ENCODE measurements at places on chromosomes 3 and 15. TPM values are rescaled to one million over a fixed set of nuclear protein-coding genes. Genes with fewer than 3 reads are reported as not detected.

Gene KNL1
- polyA plus RNA-seq, result 2.7 TPM

- no peak for DNase-seq
Observed at GRCh38 chr15:43243020-43243645, 22.3 kb upstream of the EPB42 start.

DNA sequence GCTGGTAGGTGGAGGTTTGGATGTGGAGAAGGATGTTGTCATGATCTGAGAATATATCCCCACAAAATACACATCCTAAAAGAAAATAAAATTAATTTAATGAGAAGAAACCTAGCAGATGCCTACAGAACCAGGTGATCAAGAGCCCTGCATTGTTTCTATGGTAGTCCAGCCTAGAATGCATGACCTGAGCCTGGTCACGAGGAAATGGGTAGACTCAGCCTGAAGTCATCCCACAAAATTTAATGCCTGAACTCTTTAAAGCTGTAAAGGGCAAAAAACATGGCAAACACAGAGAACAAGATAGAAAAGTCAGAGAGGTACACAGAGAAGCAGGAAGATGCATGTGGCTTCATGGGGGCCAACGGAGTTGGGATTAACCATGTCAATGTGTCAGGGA is 36.0 kb downstream of the LDHAL6B start:
- DNase-seq, result no peak

Gene CCR3
- polyA plus RNA-seq, result not detected

GRCh38 chr3:110738531-110738930 is 333.1 kb upstream of the NECTIN3 start:
- DNase-seq, result no peak

DNA sequence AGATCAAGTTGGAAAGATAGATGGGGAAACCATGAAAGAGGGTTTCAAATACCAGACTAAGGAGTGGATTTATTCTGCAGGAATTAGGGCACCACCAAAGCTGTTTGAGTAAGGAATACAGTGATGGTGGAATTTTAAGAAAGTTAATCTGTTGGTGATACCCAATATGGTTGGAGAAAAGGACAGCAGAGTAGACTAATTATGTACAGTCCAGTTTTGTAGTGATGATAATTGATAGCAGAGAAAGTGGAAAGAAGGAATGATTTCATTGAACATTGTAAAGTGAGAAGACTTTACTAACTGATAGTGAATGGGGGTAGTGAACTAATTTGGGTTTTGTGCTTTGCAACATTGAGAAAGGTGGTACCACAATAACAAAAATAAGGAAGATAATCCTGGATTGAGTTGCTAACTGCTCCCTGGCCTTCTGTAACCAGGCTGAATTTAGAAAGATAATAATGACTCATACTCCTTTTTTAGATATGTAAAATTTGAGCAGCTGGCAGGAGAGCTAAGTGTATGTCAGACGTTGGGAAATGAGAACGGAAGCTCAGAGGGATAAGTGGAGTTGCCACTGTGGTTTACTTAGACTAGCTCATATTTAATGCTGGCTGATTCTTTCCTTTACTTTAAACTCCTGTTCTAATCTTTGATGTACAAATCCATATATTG is 16.9 kb downstream of the TCAIM start:
- DNase-seq, result no peak

DNA sequence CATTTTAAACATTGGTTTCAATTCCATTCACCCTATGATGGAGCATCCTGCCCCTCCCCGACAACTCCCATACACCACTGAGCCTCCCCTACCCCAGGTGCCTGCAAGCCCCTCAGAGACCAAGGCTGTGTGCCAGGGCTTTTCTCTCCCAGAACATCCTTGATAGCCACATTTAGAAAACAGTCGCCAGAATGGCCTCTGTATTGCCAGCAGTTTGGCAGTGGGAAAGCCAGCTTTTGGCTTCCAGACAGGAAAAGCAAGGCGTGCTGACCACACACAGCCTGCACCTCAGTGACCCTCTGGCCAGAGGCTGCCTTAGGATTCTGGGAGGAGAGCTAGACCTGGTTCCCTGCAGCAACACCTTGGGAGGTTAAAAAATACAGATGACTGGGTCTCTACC is 18.2 kb upstream of the HRH1 start:
- DNase-seq, result no peak

DNA sequence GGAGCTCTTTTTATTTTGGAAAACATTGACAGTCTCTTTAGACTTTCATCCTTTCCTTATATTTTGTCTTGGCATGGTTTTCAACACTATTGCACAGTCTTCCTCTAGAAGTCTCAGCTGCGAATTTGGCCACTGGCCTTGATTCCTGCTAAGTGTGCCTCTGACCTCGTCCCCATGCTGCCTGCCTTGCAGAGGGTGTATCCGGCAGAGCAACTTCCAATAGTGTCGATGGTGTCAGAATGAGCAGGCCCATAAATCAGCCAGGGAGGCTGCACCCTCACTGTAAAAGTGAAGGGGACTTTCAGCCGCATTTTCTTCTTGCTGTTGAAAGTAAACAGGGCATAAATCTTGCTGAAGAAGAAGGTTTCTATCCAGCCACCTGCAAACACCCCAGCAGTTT is 336.7 kb upstream of the TRIM42 start:
- no peak for DNase-seq

GRCh38 chr3:48088056-48088748 is 72.0 kb upstream of the MAP4 start:
- peak; percentile 54 for DNase-seq

All from H1 (cell line).